Sigmoid colon (tissue), 7 donors: ENCODE measurements at places on chromosomes 12 and 14. TPM values are rescaled to one million over a fixed set of nuclear protein-coding genes. Genes with fewer than 3 reads are reported as not detected.

- no peak for DNase-seq
These were observed 6.7 kb upstream of the ALDH2 start for GRCh38 chr12:111759991-111760390.

The NKX2-1 gene
- not detected for total RNA-seq

DNA sequence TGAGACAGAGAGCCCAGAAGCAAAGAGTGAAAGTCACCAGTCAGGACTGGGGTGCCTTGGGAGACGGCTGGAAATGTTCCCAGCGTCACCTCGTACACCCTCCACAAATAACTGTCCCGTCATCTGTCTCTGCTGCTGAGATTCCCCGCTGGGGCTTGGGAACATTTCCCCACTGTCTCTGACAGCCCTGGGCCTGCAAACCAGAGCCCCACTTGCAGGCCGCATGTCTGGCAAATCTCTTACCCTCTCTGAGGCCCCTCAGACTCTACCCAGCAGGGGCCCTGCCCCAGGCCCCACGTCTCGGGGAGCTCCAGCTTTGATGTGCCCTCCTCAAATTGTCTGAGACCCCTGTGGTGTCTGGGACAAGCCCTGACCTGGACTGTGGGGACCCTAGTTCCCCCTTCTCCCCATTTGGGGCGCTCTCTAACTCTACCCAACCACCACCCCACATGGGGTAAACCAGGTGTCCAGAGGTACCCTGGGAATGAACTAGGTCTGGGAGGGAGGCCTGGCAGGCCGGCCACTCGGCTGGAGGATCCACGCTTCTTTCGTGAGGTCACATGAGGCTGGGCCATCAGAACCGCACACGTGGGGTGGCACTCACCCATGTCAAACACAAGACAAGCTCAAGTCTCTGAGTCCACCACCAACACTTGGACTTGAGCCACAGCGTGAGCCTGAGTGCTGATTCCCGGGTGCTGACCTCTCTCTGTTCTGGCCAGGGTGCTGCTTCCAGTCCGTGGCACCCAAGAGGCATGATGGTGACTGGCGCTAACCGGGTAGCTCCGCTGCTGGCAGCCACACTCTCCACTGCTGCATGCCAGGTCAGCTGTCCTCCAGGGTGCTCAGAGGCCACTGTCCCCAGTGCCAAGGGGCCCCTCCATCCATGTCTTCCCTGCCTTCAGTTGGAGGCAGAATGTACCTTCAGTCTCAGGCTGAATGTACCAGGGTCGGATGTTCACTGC is 59.8 kb downstream of the DIO3 start:
- no peak for DNase-seq

DNA sequence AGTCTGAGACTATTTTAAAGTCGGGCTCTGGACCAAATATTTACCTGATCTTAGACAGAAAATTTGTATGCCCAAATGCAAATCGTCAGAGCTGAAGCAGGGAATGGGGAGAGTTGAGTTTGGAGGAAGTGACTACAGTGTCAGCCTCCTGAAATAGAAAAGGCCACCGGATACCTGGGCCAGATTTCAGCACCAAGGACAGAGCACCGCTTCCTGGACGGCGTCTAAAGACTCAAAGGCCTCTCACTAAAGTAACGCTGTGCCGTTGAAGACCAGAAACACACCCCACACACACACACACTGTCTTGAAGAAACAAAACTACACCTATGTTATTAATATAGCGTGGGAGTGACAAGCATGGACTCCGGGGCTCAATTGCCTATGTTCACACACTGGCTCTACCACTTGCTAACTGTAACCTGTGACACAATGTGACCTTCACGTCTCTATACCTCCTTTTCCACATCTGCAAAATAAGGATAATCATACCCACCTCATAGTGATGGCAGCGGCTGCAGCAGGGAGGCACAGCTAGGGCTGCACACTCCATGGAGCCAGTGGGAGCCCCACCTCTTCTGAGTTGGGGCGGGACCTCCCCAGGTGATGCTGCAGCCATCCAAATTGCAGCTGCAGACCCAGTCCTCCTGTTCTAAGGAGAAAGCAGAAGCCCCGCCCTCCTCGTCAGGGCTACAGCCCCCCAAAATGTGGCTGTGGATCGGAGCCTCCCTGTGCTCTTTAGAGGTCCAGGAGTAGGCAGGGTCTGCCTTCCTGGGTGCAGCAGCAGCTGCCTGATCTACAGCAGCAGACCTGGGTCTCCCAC is 35.6 kb downstream of the KRT76 start:
- no peak for DNase-seq

- no peak for DNase-seq
These were observed 129.1 kb downstream of the PLXNC1 start for GRCh38 chr12:94277426-94278000.

GRCh38 chr14:39217214-39217879 is 16.4 kb upstream of the MIA2 start:
- no peak for DNase-seq

DNA sequence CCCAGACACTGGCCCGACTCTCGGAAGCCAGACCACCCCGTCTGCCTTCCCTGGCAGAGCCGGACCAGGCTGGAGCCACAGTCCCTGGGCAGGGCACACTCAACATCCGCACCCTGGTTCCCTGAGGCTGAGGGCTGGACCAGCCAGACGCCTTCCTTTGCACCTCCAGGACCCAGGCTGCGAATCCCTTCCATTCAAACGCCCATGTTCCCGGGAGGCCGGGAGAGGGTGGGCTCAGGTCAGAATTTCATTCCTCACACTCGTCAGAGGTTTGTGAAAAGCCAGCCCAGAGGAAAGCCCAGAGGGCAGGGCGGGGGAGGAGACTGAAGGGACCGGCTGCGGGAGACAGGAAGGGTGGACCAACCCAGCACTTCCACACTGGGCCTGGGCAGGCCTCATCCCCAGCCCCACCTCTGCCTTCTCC is 58.7 kb downstream of the LRRC74A start:
- no peak for DNase-seq

DNA sequence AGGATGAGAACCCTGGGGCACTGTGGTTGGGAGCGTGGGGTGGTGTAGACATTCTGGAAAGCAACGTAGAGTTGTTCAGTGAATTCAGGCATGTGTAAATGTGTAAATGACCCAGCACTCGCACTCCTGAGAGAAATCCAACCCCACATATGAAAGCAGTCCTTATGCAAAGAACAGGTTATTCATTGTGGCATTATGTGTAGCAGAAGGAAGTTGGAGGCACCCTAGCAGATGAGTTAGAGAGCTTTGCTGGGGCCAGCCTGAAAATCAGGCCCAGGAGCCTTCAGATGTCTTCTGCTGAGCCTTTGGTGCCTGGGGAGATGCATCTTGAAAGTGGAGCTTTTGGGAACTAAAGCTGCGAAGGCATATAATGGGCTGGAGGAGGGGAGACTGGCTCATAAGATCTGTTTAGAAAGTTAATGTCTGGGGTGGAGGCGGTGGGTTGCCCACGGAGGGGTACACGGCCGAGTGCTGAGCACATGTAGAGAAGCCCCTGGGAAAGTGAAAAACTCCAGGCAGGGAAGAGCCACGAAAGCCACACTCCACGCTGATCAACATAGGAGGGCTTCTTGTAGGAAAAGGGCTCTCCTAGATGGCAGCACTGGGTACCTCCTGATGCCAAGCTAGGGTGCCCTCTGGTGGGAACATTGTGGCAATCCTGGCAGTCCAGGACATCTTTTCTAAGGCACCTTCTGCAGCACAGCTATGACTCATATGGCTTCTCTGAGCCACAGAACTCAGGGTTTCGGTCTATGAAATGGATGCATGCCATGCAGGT is 6.0 kb upstream of the KRT83 start:
- DNase-seq, result peak; percentile 87
